ENCODE measurements at places on chromosomes 16 and 17.

DNA sequence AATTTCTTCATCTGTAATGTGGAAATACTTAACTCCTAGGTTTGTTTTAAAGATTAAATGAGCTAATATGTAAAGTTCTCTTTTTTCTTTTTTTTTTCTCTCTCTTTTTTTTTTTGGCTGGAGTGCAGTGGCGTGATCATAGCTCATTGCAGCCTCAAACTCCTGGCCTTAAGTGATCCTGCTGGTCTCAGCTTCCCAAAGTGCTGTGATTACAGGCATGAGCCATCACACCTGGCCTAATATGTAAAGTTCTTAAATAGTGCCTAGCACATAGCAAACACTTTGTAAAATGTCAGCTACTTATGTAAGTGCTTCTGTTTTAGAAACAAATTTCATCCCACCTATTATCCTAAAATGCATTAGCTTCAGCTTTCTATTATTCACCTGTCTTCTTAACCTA lies 40.0 kb downstream of the TMC6 start:
- DNase-seq = no peak

- no peak for DNase-seq
These were observed 71.0 kb downstream of the RBBP6 start for GRCh38 chr16:24610416-24610755.

- DNase-seq = no peak
These were observed 396.6 kb upstream of the ASIC2 start for GRCh38 chr17:33689725-33690124.

- DNase-seq = no peak
These were observed 24.8 kb upstream of the ERN1 start for GRCh38 chr17:64154717-64155116.

GRCh38 chr17:74819801-74820436 lies 39.8 kb downstream of the GRIN2C start:
- DNase-seq = no peak

DNA sequence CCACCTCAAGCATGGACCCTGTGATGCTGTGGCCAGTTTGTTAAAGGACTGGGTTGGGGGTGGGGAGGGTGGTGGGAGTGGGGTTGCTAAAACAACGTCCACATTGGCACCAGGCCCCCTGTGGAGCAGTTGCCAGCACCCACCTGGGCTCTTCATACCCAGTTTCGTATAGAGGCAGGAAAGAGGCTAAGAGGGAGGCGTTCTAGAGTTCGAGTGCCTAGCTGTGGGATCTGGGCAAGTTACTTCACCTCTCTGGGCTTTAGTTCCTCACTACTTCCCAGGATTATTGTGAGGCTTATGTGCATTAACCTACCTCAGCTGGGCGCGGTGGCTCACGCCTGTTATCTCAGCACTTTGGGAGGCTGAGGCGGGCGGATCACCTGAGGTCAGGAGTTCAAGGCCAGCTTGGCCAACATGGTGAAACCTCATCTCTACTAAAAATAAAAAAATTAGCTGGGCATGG lies 1.4 kb downstream of the MFAP4 start:
- no peak for DNase-seq

DNA sequence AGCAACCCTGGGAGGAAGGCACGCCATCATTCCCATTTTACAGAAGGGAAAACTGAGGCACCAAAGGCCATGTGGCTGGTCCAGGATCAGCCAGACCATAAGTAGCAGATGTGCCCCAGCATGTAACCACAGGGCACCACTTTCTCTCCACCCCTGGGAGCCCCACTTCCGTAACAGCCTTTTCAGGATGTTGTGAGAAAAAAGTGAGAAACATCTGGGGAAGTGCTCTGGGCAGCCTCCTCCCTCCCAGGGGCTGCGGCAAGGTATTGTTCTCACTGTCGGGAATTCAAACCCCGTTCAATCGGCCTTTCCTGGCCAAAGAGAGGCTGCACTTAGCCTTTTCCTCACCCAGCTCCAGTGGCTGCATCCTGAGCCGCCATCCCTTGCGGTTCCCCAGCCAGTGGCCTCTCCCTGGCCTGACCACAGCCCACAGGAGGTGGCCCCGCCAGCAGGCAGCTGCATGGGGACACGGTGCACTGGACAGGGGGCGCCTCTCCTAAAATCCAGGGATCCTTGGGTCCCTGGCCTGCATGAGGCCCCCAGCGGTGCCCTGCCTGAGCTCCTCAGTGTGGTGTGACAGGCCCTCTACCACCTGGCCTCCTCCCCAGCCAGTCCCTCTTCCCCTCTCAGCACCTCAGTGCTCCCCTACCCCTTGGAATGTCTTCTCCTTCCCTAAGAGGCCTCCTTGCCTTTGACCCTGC lies 5.7 kb upstream of the CDH5 start:
- no peak for DNase-seq

- no peak for DNase-seq
These were observed 739 bp upstream of the FAM117A start for GRCh38 chr17:49764559-49765180.

- peak; percentile 35 for DNase-seq
These were observed 129.5 kb downstream of the CDH13 start for GRCh38 chr16:82756283-82756599.

- no peak for DNase-seq
These were observed 128.1 kb downstream of the SALL1 start for GRCh38 chr16:51022955-51023354.

DNA sequence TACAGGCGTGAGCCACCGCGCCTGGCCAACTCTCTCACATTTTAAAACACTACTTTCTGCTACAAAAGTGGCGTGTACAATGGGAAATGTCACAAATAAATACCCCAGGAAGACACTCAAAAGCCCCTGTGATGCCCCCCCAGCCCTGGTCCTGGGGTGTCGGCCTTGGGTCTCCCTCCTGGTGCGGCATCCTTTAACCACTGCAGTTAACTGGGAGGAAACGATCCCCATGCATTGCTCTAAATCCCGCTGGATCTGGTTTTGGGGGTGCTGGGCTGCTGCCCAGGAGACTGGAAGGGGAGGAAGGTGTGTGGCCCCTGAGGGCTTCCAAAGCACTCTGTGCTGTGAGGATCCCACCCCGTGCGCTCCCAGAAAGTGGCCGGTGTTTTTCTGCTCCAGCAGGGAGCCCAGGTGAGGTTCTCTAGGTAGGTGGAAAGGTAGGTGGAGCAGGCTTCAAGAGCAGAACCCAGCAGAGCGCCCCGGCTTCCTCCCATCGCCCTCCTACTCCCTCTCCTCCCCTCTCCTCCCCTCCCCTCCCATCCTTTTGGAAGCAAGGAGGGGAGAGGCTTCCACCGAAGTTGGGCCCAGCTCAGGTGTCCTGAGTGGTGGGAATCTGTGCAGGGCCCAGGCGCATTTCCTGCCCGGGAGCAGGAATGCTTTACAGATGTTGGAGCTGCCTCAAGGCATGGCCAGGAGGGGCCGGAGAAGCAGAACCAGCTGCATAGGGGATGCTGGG lies 363.3 kb downstream of the SEC14L1 start:
- no peak for DNase-seq

- DNase-seq = no peak
These were observed 121.0 kb downstream of the ANKRD11 start for GRCh38 chr16:89369266-89369895.

DNA sequence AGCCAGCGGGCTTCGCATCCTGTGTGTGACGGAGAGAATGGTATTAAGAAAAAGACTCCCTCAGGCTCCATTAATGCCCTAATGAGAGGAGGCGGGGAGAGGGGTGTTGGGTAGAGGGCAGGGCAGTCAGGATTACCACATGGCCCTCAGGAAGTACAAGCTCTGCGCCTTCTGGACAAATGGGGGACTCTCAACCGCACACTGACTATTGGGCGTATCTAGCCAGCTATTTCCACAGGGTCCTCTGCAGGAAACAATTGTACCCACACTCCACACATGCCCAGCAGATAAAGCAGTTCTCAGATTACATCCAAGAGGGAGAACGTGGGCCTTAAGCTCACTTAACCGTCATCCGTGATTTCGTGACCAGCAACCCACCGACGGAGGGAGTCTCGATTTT lies 14.7 kb downstream of the NXN start:
- DNase-seq = no peak

DNA sequence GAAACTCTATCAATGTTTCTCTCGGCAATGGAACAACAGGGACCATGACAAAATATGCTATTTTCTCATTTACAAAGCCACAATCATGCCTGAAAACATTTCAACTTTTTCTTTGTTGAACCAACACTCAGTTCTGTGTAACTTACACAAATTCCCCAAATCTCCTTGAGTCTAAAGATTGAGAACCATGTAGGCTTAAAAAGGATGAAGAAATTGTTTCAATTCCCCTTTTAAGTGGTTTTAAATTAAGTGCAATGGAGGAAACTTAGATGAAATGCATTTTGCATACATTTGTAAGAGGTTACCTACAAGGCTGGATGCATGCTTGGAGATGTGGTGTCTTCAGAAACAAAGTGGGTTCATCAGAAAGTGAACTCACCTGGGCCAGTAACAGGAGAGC lies 566.4 kb upstream of the CDH11 start:
- no peak for DNase-seq

- DNase-seq = peak; percentile 73
These were observed 26.6 kb downstream of the N4BP1 start for GRCh38 chr16:48583075-48584065.

DNA sequence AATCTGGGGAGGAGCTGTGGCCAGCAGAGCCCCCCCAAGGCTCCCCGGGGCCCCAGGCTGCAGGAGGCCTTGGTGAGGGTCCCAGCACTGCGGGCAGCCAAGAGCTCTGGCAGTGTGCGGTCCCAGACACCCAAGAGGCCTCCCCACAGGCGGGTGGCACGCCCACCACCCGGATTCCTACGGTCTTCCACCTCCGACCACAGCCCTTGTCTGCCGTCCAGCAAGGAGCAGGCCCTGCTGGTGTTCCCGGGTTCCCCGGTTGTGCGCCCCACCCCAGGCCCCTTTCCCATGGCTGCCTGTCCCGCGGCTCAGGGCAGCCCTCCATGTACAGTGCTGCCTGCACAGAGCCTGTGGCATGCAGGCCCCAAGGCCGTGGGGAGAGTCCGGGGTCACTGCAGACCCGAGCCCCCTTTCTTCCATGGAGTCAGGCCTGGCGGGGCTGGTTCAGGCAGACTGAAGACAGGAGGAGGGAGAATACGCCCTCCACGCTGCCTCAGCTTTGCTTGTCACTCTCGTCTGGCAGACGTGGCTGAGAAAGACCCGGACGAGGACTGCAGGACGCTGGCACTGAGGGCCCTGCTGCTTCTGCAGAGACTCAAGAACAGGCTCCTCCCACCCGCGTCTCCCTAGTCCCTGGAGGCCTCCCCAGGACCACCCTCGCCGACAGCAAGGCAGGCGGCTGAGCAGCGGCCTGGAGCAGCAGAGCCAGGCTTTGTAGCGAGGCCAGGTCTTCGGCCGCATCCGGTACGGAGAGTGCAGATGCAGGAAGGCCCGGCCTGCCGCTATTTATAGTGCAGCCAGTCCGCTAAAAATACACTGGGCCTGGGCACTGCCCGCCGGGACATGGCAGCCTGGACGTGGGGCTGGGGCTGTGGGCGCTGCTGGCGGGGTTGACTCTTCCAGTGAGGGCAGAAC lies 16.4 kb downstream of the TELO2 start:
- DNase-seq = no peak

DNA sequence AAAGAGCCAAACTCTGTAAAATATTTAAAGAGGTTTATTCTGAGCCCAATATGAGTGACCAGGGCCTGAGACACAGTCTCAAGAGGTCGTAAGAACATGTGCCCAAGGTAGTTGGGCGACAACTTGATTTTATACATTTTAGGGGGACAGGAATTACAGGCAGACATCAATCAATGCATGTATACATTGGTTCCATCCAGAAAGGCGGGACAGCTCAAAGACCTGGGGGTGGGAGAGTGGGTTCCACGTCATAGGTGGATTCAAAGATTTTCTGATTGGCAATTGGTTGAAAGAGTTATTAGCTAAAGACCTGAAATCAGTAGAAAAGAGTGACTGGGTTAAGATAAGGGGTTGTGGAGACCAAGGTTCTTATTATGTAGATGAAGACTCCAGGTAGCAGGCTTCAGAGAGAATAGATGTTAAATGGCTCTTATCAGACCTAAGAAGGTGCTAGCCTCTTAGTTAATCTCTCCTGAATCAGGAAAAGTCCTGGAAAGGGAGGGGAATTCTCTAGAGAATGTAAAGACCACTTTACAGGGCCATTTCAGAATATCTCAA lies 32.4 kb downstream of the HSBP1 start:
- no peak for DNase-seq

DNA sequence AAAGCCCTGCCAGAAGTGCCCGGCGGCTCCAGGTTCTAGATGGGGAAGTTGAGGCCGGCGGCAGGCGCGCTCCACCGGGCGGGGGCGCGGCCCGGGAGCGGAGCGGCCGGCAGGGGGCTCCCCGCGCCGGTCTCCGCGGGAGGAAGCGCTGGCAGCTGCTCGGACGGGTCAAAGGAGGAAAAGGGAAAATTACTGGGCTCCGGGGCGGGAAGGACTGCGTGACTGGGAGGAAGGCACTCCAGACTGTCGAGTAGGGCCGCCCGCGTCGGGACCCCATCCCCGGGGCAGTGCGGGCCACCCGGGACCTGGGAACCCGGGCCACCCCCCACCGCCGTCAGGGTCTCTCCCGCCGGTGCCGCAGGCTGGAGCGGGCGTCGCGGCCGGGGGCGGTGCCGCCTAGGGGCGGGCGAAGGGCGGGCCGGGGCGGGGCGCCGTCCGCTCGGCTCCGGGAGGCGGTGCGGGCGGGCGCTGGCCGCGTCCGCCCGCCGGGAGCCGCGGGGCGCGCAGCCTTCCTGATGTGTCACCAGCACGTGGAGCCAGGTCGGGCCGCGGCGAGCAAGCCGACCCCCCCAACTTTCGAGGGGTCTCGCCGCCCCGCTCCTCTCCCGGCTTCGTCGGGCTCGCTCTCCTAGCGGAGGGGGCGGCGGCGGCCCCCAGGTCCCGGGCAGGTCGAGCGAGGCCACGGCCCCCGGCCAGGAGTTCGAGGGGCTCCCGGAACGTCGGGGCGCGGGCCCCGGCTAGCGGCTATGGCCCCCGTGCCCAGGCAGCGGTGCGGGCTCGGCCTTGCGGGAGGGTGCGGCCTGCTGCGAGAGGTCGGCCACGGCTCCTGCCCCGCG lies 167.5 kb downstream of the RAB11FIP4 start:
- peak; percentile 76 for DNase-seq

Data from HFFc6 (cell line).